Activated CD8-positive, alpha-beta memory T cell treated with anti-CD3 and anti-CD28 coated beads for 4 hours (primary cell): ENCODE measurements at places on chromosomes 3 and 15.

DNA sequence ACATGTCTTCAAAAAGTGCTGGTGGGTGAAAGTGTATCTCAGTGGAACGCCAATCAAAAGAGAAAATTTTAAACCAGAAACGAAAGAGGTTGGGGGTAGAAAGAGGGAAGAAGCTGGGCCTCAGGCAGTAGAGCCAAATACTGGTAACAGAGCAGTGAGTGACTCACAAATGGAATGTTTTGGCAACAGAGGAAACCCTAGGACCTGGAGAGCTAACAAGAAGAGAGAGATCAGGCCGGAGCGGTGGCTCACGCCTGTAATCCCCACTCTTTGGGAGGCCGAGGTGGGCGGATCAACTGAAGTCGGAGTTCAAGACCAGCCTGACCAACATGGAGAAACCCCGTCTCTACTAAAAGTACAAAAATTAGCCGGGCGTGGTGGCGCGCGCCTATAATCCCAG, 450.8 kb upstream of the NAALADL2 start:
- DNase-seq, result no peak

GRCh38 chr3:43733459-43734384, 43.0 kb downstream of the ABHD5 start:
- no peak for DNase-seq

- DNase-seq, result no peak
These were observed 5.4 kb upstream of the CFAP91 start for GRCh38 chr3:119697394-119697793.

GRCh38 chr3:64530434-64531049, 157.3 kb downstream of the ADAMTS9 start:
- no peak for DNase-seq

DNA sequence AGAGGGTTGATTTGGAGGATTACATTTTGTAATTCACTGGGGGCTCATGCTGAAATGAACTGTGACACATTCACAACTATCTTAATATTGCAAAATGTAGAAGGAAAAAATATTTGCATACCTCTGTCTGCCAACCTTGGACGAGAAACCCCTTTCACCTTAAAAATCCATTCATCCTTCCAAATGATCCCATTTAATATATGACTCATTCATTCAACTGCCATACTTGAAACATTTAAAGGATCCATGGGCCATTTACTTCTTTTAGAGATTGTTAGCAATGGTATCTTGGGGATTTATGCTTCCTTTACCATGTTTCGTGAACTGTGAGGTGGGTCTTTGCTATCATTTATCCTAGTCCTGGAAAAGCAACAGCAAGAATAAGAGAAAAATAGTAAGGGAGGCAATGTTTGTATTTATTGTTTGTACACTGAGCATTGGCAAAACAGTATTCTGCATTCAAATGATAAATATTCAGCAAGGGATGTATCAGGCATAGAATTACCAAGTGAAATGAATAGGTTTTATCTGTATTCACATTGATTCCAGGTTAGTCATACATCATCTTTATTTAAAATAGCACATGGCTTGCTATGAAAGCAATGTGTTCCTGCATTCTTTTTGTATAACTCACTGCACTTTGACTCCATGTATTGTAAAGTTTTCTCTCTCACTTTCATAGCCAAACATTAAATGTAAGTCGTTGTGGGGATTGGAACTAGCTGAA, 378.1 kb downstream of the NSUN3 start:
- no peak for DNase-seq

GRCh38 chr15:101374326-101374725, 79.3 kb upstream of the SNRPA1 start:
- no peak for DNase-seq

GRCh38 chr3:58434990-58435389, 1.4 kb upstream of the PDHB start:
- DNase-seq, result no peak

DNA sequence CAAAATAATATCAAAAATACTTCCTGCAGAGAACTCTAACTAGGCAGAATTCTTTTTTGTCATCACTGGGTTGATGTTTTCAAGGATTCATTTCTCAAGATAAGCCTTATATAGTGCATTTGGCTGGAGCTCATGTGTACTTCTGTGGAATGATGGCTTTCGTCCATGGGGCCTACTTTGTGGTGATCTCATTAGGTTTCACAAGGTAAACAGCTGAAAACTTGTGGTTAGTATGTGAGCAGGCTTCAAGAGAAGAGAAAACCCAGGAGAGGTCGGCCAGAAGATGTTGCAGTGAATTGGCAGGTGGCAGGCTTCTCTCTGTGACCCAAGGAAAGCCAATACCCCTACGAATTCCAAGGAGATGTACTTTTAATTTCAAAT, 121.4 kb upstream of the PHLDB2 start:
- no peak for DNase-seq

DNA sequence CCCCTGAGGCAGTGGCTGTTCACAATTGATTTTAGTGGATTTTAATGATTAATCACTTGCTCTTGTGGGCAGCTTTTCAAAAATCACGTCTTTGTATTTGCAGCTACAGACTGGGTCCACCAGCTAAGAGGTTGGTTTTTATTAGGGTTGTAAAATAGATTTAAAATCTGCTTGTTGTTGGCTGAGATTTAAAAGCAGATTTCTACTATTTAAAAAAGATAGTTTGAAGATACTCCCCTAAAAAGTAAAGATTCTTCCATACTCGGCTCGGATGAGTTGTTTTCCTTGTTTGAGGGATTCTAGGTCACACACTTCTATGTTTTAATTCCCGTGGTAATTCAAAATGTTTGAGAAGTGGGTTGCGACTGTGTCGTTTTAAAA, 1.7 kb downstream of the KLHL24 start:
- DNase-seq, result no peak

GRCh38 chr15:48796930-48797329, 13.9 kb downstream of the CEP152 start:
- DNase-seq, result no peak

GRCh38 chr15:69748131-69748530, 295.5 kb downstream of the RPLP1 start:
- no peak for DNase-seq

- no peak for DNase-seq
These were observed 163.1 kb downstream of the PLCL2 start for GRCh38 chr3:17047894-17048293.
